ENCODE measurements at places on chromosomes 16 and 17.
A peak's percentile ranks its signal among the peaks of the same experiment; 100 is the strongest.

- no peak for DNase-seq
Observed at GRCh38 chr17:65495122-65496055, 66.1 kb downstream of the AXIN2 start.

DNA sequence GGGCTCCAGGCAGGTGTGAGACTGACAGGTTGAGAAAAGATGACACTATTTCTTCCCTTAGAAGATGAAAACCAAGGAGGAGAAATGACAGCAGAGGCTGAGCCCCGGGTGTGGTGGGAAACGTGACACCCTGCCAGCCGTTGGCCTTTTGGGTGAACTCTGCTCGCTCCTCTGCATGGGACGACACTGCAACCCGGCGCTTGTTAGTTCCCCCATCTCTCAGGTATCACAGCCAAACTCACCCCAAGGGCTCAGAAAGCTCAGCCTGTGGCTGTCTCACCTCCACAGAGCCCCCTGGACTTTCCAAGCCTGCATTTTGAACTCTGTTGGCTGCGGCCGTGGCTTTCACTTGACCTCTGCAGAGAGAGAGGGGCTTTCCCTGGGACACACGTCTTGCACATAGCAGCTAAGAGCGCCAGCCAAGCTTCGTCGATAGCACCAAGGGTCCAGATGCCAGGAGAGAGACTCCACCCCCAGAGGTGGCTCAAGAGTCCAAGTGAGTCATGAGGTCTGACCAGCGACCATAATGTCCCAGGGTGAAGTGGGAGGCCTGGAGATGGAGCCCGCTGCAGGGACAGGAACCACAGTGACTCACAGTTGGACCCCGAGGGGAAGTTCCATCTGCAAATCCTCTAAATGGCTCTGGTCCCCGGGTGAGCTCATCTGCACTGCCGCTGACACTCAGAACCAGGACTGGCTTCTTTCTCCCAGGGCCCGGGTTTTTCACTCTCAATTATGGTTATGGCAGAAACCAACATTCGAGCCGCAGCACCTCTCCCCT is 301.9 kb downstream of the SOX9 start:
- peak; percentile 78 for DNase-seq

GRCh38 chr17:15930426-15930825 is 14.5 kb upstream of the ADORA2B start:
- DNase-seq, result peak; percentile 69

DNA sequence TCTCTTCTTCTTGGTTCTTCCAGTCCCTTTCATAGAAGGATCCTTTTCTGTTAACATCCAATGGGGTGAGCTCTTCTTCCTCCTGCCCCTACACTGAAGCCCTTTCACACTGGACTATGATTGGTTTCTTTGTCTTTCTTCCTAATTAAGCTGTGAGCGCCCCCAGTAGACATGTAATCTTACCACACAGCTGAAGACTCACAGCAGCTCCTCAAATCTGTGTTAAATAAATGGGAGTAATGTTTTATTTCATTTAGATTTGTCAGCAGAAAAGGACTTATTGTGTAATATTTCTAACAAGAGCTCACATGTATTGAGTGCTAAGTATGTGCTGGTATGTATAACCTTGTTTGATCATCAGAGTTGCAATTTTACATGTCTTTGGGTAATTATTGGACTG is 55.7 kb downstream of the TOX3 start:
- DNase-seq, result no peak

GRCh38 chr17:8894673-8895578 is 27.5 kb upstream of the PIK3R6 start:
- DNase-seq, result peak; percentile 80

All from Karpas-422 (cell line).